ENCODE measurements at places on chromosomes 6 and 20.

DNA sequence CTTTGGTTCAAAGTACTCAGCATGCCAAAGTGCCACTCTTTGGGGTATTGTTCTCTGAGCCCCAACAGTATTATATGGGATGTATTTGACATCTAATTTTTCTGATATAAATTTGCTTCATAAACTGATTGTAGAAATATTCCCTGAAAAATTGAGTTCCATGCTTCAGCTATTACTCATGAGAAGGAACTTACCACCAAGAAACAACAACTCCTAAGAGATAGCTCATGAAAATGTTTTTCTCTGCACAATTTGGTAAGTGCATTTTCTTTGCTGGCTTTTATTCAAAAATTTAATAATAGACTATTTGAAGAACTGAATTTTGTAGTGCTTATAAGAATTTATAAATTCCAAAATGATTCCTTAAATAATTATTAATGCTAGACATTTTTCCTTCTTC lies 12.8 kb upstream of the TPD52L1 start:
- DNase-seq: no peak

DNA sequence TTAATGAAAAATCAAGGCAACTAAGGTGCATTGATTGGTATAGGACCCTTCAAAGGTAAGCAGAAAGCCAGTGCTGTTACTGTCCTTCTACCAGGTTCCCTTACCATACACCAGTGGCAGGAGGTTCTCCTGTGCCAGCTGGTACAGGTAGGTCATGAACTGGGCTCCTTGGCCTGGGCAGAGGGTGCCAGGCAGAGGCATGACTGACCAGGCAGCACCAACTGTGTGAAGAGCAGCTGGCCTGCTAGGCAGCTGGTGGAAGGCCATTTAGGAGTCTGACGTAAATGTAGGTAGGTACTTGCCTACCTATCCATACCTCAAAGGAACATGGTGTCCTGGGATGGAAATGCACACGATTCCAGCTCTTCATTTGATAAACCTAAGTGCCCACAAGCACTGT lies 23.3 kb downstream of the PCNA start:
- DNase-seq: no peak

DNA sequence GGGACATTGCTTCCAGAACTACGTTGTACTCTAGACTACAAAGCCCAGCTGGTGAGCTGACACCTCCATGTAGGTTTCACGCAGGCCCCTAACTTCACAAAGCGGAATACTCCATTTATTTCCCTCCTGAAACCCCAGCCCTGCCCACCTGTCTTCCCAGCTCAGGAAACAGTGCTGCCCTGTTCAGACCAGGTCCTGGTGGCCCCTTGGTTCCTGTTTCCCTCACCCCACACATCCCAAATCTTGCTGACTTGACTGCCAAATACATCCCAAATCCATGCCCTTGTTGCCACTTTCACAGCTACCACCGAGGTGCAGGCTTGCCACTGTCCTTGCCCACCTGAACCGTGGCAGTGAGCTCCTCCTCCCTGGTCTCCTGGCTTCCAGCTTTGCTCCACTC lies 113.1 kb upstream of the PTPN1 start:
- no peak for DNase-seq

- DNase-seq: no peak
Measured at GRCh38 chr6:152130441-152130840, 323.0 kb downstream of the ESR1 start.
